ENCODE measurements at places on chromosomes 7 and 10.
A peak's percentile ranks its signal among the peaks of the same experiment; 100 is the strongest.

- DNase-seq = no peak
These were observed 688.4 kb downstream of the REEP3 start for GRCh38 chr10:64209561-64209960.

DNA sequence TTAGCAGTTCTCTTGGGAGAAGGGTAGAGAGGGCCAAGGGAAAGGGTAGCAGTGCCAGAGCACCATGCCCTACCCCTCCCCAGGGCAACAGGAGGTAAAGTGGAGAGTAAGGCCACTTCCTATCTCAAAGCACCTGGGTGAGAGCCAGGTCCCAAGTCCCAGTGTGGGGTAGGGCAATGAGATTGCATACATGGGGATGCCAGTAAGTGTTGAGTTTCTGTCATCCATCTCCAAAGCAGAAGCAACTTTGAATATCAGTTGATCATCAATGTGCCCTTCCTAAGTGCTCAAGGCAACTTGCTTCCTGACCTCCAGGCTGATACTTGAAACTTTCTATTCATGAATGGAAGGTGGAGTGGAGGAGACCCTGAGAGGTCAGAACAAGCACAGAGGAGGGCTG is 2.2 kb upstream of the CAMK2G start:
- DNase-seq = no peak

DNA sequence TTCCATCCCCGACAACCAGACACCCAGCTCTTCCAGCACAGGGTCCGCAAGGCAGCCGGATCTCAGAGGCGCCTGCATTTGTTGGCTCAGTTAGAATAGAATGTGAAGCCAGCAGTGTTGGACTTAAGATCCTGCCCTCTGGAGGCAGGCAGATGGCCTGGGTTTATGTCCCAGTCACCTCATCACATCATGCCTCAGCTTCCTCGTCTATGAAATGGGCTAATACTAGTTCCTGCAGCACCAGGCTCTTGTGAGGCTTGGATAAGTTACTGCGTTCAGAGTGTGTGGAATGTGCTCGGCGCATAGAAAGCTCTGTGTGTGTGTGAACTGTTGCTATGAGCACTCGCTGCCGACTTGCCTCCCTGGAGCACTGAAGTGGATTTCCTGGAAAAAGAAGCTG is 202.5 kb upstream of the GPR26 start:
- no peak for DNase-seq

GRCh38 chr10:82867056-82867455 is 992.1 kb downstream of the NRG3 start:
- DNase-seq = no peak

- DNase-seq = peak; percentile 30
These were observed 5.1 kb downstream of the TLX1 start for GRCh38 chr10:101136007-101136707.

DNA sequence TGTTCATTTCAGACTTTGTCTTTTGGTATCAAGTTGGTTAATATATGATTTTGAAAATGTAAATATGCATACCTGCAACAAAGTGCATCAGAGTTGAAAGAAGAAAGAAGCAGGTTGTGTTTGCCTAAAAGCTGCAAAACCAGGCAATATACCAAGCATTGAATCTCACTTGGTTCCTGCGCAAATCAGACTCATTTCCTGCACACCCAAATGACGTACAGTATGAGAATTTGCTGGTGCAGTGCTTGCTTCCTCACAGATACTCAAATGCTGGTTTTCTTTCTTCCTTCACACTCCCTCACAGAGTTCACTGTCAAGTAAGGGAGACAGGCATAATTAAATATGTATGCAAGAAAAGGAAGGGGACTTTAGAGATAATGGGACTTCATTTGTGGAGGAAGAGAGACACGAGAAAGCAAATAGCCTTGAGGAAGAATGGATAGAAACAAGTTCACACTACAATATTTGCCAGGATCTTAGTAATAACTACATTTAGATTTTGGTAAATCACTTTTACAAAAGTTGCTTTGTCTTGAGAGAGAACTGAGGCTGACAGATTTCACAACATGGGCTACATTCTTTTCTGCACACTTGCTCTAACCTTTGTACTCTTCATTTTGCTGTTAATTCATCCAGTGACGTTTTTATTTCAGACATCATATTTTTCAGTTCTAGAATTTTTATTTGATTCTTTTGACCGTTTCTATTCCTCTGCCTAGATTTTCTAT is 56.9 kb upstream of the AOAH start:
- DNase-seq = no peak

GRCh38 chr7:55365675-55366460 is 731 bp downstream of the LANCL2 start:
- DNase-seq = peak; percentile 97

DNA sequence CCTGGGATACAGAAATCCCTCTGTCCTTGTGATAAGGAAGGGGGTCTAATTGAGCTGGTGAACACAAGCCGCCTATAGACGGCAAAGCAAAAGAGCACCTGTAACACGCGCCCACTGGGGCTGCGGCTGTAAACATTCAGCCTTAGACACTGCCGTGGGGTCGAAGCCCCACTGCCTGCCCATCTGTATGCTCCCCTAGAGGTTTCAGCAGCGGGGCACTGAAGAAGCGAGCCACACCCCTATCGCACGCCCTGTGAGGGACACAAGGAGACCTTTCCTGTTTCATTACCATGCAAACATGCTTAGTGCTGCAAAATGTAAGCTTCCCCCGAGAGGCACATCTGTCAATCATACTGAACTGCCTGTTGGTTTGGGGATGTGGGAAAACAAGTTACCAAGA is 82.1 kb downstream of the NRP1 start:
- DNase-seq = no peak

DNA sequence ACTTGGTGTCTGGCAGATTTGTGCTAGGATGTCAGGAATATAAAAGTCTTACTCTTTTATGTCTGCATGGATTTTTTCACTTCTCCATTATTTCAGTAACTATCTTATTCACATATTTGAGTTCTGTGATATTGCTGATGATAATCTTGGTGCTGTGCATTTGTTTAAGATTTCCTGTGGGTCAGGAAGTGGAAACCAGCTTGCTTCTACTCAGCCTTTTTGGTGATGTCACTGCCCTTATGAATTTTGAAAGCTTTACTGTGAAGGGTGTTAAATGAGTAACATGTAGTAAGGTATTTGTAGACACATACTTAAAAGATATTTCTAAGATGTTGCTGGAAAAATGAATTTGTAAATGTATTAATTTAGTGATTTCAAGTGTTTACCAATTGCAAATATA is 69.5 kb upstream of the VOPP1 start:
- no peak for DNase-seq

- DNase-seq = no peak
These were observed 30.3 kb upstream of the FAM171A1 start for GRCh38 chr10:15401382-15401781.

DNA sequence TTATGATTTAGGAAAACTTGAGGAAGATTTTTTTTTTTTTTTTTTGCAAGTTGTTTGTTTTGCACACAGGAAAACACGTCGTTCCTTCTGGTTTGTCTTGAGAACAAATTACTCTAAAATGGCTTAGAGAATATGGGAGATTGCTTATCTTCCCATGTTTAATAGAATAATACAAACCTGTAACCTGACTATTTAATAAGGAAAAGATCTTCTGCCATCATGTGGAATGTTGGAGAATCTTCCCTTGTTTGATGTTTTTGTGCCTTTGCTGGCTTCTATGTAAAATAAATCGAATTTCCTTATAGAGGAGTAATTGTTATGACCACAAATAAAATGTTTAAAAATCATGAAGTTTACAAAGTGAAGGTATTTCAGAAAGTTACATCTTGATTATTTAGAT is 818.8 kb downstream of the GATA3 start:
- DNase-seq = no peak

DNA sequence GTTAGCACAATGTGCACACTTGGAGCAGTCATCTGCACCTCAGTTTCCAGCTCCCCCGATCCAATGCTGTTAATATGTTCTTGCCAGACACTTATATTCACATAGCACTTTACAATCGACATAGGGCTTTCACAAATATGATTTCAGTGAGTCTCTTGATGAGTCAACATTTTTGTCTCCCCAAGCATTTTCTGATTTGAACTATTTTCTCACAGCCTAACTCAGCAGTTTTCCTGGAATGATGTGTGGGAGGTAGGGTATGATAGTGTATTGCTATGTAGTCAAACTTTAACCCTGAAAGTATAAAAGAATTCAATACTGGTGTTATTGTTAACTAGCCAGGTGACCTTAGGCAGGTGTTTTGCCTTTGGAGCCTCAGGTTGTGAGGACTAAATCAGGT is 82.5 kb upstream of the LRGUK start:
- DNase-seq = no peak

GRCh38 chr10:28169525-28169924 is 133.3 kb downstream of the MPP7 start:
- DNase-seq = no peak

GRCh38 chr10:104043854-104044253 is 41.8 kb downstream of the COL17A1 start:
- DNase-seq = no peak

GRCh38 chr7:133011746-133012145 is 70.1 kb downstream of the CHCHD3 start:
- DNase-seq = no peak

DNA sequence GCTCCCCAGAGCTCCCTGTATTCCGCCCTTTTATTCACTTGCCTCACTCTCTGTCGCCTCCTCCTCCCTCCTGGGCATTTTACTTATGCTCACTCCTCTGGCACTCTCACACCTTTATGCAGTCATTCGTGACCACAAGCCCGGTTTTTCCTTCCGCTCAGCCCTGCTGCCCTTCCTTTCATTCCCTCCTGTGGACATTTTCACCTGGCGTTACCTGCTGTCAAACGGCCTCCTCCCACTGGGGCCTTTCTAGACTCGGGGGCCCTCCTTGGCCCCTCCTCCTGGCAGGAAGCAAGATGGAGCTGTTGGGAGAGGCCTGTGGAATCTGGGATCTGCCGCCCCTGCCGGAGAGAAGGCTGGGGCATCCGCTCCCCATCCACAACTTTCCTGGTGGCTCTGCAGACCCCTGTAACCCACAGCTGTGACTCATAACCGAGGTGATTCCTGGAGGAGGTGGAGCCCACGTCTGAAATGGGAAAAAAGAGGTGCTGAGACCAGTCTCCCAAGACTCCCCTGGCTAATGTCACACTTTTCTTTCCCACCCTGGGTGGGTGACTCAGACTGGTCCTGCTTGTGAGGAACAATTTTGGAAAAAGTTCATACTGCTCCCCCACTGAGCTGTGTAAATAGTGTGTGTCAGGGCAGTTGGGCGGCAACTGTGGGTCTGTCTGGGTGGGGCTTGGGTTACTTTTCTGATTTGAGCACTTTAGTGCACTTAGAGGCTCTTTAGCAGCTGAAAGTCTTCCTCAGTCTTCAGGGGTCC is 1.2 kb downstream of the VCL start:
- peak; percentile 85 for DNase-seq

- DNase-seq = no peak
These were observed 7.9 kb downstream of the CALML3 start for GRCh38 chr10:5532618-5533097.

GRCh38 chr10:118568327-118568848 is 27.1 kb downstream of the PRLHR start:
- DNase-seq = peak; percentile 74

DNA sequence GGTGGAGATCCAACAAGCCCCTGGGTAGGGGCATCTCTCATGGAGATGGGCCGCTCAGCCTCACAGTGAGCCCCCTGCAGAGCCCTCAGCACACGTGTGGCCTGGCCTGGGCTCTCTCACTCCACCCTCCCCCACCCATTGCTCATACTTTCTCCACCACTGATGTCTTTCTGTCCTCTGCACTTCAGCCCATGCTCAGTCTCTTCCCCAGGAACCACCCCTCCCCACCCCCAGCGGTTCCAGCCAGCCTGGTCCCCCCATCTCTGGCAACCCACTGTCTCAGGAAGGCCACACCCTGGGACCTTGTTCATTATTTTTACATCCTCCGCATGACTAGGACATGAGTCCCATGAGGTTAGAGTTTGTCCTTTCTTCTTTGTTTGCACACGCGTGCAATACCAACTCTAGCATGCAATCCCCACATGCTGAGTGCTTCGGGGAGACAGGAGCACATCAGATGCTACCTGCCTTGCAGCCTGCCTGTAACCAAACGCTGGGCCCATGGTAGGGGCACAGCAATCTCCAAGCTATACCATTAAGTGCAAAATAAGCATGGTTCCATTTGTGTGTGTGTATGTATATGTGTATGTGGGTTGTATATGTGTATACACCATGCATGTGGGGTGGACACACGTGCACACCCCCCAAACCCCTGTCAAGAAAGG is 408.4 kb upstream of the FOXK1 start:
- DNase-seq = no peak

- no peak for DNase-seq
These were observed 123.2 kb downstream of the HERPUD2 start for GRCh38 chr7:35571611-35572240.

GRCh38 chr10:87767253-87767652 is 50.8 kb downstream of the ATAD1 start:
- no peak for DNase-seq

GRCh38 chr10:114632869-114633715 is 25.0 kb downstream of the ABLIM1 start:
- DNase-seq = peak; percentile 55

GRCh38 chr10:130834170-130834569 is 477.4 kb downstream of the TCERG1L start:
- no peak for DNase-seq

GRCh38 chr7:7672545-7673239 is 32.1 kb downstream of the UMAD1 start:
- DNase-seq = no peak

- peak; percentile 57 for DNase-seq
These were observed 84.0 kb downstream of the ANLN start for GRCh38 chr7:36473454-36474282.

GRCh38 chr7:133381965-133382364 is 129.1 kb downstream of the EXOC4 start:
- DNase-seq = no peak

DNA sequence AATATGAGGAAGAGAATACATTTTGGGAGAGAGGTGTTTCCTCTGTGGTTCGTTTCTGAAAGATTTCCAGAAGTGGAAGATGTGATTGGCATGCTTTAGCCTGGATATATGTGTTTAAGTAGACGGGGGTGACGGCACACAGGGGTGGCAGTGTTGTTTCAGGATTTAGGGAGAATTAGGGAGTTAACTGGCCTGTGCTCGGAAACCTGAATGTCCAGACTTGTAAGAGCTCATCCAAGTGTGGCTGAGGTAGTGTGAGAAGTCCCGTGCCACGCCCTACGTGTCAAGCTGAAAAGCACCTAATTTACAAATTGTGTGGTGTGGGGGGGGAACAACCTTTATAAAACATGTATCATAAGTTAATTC is 1.1 kb downstream of the RALA start:
- DNase-seq = no peak

DNA sequence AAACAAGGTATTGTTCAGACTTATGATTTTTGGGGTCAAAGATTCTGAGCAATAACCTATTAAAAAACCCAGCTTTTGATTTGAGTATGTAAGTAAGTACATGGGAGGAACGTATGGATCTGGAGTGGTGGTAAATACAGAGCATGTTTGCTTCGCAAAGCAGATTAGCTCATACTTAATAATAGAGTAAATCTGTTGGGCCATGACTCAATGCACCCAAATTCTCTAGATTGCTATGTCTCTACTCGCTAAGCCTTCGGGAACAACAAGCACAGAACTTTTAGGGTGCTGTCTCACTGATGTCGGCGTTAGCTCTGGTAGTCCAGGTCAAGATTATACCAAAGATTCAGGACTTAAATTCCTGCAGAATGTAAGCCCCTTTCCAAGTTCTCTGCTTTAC is 807 bp upstream of the MINPP1 start:
- no peak for DNase-seq
